ENCODE measurements at places on chromosomes 16 and 17.

DNA sequence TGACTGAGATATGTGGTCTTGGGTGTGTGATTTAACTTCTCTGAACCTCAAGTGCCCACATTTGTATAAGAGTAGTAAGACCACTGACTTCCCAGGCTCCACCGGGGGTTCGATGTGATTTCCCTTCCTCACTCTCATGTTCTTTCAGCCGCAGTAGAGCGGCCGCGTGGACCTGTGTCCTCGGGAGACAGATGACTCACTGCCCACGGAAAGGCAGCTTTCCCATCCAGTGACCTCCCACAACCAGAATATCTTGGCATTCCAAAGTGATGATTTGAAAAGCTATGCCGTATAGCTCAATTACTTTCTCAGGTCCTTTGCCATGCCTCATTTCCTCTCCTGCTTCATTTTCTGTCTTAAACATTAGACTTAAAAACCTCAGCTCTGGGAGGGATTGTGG, 73.6 kb downstream of the IL21R start:
- DNase-seq: no peak

GRCh38 chr16:60674241-60674640, 1362.0 kb downstream of the CDH8 start:
- no peak for DNase-seq

DNA sequence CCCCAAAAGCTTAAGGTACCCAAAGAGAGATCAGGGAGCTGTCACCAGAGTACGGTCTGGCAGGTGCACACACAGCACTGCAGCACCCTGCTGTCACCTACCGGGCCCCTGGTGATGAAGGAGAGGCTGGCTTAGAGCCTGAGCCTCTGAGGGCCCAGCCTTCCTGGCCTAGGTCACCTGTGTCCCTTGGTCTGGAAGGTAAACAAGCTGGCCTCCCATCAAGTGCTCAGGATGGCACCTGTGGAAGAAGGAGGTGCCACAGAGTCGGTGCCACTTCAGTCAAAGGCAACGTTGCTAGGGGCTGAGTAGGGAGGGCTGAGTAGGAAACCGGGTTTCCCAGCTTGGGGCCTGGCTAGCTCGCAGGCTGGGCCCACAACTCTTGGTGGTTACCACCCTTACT, 70.7 kb downstream of the COG7 start:
- no peak for DNase-seq

- no peak for DNase-seq
These were observed 4.2 kb downstream of the NDUFAF8 start for GRCh38 chr17:81243333-81243664.

GRCh38 chr17:28008513-28008912, 34.0 kb upstream of the NLK start:
- no peak for DNase-seq

DNA sequence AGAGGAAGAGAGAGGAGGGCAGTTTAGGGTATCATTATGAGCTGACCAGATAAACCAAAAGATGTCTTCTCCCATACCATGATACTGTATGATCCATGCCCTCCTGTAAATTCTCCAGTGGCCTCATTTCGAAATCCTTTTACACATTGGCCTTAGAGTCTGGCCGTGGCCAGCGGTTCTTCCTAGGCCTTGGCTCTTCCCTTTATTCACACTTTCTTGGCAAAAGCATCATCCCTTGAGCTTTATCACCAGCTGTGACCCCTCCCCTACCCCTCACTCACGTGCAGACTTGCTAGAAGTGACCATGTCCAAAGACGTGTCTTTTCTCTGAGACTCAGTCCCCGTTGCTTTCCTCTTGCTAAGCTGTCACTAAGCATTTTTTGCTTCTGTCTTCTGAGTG, 22.8 kb downstream of the KATNIP start:
- no peak for DNase-seq

DNA sequence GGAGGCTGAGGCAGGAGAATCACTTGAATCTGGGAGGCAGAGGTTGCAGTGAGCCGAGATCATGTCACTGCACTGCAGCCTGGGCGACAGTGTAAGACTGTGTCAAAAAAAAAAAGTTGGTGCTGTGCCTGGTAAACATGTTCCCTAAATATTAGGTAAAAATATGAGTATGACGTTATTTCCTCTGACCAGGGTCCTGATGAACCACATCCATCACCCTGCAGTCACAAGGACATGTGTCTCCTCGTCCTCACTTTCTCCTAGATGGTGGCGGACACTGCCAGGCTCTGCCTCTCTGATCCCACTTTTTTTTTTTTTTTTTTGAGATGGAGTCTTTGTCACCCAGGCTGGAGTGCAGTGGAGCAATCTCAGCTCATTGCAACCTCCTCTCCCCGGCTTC, 28.7 kb downstream of the LGALS9 start:
- DNase-seq: no peak

DNA sequence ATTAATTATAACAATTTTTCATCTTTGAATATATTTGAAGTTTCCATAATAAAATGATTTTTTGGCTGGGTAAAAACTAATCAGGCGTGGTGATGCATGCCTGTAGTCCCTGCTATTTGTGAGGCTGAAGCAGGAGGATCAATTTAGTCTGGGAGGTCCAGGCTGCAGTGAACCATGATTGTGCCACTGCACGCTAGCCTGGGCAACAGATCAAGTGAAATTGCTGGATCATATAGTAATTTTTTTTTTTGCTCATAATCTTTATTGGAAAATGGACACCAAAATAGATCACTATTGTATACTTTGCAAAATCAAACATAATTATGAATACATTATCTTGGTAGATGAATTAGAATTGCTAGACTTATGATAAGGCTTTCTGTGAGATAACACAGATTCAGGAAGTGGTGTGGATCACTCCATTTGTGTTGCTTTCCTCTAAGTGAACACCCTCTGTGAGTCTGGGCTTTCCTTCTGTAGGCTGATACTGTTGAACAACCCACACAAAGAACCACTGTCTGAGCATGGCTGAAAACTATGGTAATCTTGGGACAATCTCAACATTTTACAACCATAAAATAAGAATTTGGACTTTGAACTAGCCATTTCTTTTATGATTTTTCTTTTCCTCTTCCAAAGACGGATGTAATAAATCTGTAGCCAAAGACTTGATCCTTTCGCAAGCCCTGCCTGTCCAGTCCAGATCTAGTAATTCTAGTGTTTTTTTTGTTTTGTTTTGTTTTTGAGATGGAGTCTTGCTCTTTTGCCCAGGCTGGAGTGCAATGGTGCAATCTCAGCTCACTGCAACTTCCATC, 5.6 kb upstream of the ST3GAL2 start:
- DNase-seq: no peak

DNA sequence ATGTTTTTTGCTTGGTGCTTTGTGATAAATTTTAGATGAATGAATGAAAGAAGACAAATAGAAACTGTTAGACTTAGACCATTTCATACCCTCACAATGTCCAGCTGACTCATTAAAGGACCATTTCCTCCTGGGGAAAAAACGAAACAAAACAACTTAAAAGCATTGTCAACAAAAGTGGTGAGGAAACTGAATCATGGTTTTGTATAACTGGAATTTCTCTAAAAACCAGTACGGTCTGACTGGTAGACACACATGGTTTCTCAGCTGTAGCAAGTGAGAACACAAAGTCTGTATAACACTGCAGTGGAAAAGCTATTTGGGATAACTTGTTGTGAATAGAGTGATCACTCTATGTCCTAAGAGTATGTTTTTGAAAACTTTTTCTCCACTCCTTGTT, 5.3 kb upstream of the DDX52 start:
- DNase-seq: no peak

GRCh38 chr17:64491994-64492393, 4.9 kb downstream of the POLG2 start:
- no peak for DNase-seq

DNA sequence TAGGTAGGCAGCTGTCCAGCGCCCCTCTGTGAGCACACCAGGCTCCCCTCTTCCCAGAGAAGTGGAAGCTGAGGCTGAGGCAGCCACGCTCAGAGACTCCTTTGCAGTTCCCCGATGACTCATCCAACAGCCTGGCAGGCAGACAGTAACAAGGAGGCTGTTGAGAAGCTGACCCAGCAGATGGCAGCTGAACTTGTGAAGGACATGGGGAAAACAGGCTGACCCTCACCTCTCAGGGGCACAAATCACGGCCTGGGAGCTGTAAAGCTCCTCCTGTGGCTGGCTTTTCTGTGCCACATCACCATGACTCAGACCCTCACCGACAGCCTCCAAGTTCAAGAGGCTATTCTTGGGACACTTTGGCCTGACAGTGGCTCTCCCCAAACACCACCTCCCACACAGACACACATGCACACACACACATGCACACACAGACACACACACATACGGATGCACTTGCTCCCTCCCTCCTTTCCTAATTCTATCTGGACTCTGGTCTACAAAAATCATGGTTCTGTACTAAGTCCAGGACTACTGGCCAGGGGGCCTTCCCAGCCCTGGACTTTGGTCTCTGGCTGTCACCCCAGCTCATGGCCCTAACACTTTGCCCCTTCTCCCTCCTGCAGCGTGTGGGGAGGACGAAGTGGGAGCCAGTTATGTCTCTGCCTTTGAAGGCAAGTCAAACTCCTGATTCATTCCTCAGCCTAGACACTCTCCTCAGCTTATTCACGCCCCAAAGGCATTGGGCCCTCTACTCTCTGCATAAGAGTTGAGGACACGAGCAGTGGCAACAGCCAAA, 23.2 kb downstream of the MAP3K14 start:
- no peak for DNase-seq

- no peak for DNase-seq
These were observed 16.3 kb downstream of the ADAD2 start for GRCh38 chr16:84207251-84207650.

- DNase-seq: no peak
These were observed 302.7 kb upstream of the MYOCD start for GRCh38 chr17:12362853-12363455.

DNA sequence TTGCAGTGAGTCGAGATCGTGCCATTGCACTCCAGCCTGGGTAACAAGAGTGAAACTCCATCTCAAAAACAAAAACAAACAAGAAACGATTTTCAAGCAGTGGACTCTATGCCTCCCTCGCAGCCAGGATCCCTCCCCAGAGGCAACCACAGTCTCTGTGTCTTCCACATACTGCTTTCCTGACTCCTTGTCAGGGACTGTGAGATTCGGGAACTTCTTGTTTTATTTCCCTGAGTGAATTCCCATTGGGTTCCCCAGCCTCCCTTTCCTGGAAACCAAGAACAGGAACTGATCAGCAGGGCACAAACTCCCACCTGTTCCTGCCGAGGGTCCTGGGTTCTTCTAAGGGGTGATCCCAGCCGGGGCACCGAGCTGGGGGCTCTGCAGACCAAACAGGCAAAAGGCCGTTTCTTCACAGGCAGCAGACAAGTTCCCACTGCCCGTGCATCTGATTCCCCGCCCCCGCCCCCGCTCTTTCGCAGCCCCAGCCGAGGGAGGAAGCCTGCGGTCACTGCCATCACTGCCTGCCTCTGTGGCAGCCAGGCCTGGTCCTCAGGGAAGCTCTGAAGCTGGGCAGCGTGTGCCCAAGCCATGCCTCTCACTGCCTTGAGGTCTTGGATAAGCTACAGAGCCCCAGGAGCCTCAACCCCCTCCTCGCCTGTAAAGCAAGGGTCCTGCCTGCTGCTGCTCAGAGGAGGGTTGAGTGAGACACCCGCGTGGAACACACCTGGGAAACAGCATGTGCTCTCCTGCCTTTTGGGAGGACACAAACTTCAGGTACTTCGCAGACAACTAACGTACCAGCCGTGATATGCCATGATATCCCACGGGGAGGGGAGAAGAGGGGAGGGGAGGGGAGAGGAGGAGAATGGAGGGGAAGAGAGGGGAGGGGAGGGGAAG, 5.5 kb upstream of the PIEZO1 start:
- peak; percentile 68 for DNase-seq

- DNase-seq: no peak
These were observed 43.9 kb downstream of the ZNF207 start for GRCh38 chr17:32393904-32394303.

DNA sequence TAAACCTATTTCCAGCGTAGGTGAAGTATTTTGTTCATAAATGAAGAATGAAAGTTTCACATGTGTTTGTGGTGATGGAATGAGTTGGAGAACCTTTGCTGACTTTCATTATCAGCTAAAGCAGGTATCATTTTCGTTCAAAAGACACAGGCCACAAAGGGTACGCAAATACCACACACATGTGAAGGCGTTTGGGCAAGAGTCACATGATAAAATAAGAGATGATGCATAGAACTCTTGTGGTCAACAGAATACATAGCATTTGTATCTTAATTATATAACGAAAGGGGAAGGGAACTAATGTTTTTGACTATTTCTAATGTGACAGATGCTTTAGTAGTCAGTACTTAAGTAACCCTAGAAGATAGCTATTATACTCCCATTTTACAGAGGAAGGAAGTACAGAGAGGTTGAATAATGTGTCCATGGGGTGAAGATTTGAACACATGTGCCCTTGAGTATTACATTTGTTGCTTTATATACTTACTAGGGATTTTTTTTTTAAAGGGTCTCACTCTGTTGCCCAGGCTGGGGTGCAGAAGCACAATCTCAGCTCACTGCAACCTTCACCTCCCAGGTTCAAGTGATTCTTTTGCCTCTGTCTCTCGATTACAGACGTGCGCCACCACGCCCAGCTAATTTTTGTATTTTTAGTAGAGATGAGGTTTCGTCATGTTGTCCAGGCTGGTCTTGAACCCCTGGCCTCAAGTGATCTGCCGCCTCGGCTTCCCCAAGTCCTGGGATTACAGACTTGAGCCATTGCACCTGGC, 4.8 kb downstream of the RPA1 start:
- DNase-seq: no peak

GRCh38 chr17:76543482-76543825, 3.6 kb downstream of the PRCD start:
- DNase-seq: no peak

GRCh38 chr17:17913695-17914332, 58.4 kb downstream of the TOM1L2 start:
- no peak for DNase-seq

DNA sequence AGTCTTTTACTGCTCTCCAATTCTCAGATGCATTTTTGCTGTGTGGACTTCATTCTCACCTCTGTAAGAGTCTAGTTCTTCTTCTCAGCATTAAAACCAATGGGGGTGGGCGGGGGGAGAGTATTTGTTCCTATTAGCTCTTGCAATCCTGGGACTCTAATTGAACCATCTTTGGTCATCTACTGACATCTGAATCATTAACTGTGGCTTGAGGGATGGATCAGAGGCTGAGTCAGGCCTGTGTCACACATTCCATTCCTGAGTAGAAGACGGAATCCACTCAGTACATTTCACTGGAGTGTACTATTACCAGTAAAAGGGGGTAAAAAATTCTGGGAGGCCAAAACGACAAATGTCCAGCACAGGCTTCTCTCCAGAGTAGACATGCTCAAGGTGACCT, 12.8 kb upstream of the ZNF23 start:
- no peak for DNase-seq

DNA sequence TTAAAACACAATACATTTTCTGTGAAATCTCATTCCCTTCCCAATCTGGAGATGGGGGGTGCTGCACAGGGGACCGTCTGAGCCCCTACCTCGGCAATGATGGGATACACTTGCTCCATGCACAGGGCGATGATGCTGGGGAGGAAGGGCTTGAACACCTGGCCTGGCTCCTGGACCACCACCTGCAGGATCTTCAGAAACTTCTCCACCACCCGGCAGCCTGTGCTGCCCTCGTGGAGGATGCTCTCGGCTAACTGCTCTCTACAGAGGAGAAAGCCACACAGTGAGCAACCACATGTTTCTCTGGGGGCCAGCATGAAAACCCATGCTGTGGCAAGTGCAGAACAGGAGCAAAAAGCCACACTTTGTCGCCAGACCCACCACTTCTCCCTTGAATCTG, 42.4 kb upstream of the GSG1L start:
- no peak for DNase-seq

Data from stimulated activated effector memory CD8-positive, alpha-beta T cell treated with anti-CD3 and anti-CD28 coated beads, Interleukin-12 subunit alpha, Interleukin-12 subunit beta, amount 100 ng/mL, for 72 hours (primary cell).